Body of pancreas (tissue), 4 donors: ENCODE measurements at places on chromosomes 3 and 15.

DNA sequence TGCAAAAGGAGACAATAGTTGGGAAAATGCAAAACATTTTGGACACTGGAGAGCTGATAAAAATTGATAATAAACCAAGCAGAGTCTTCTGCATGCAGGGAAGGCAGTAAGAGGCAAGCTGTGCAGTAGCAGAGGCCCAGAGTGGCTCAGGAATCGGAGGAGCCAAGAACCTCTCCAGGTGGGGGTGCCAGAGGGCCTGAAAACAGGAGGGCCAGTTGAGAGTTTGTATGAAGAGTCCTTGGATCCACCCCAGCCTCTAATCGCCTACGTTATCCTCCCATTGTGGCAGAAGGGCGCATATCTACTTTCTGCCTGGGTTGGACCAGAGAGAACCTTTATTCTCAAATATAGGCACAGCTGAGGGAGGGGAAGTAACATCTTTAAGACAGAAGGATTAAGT, 48.9 kb upstream of the RBP1 start:
- DNase-seq: peak; percentile 39

DNA sequence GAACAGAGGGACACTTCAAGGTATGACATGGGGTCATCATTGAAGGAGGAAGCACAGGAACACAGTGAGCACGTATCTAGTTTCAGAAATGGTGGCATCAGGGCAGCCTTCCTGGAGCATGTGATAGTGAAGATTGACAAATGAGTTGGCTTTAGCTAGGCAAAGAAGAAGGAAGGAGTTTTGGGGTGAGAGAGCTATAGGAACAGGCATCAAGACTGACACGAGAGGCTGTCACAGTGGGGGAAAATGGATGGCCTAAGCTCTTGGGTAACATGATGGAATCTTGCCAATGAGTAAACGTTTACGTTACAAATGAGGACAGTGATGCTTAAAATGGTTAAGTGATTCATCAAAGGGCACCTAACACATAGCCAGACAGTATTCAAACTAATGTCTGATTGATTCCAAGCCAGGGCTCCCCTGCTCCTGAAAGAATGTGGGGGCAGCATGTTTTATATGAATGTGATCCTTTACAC, 23.1 kb upstream of the GPR171 start:
- no peak for DNase-seq

DNA sequence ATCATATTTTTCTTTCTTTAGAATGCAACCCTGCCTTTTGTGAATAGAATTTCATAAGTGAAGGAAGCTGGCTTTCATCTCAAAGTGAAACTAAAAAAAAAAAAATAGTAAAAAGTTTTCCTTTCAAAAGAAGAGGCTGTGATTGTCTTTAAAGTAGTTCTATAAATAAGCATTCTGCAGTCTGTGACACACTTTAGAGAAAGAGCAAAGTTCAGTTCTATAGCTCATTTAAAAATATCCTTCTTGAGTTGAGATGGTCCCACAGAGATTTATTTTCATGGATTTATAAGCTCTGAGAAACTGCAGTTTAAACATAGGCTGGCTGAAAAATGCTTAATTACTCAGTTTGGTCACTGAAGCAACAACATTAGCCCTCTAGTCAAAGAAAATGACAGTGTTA, 36.1 kb upstream of the CNTN6 start:
- no peak for DNase-seq

- DNase-seq: no peak
Measured at GRCh38 chr3:54065140-54065539, 57.2 kb upstream of the CACNA2D3 start.

DNA sequence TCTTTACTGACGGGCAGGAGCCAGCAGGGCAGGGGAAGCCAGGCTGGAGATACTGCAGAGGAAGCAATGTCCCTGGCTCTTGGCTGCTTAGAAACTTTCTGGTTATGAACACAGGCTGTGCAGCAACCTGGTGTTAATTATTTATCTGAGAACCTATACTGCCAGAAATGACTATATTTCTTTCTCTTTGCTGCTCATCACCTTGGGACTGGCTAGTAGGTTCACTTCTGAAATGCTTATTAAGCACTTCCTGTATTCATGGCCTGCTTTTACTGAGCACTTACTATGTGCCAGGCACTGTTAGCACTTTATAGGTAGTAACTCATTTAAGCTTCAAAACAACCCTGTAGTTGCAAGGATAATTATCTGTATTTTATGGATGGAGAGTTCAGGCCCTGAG, 57.6 kb downstream of the RAB11A start:
- no peak for DNase-seq

DNA sequence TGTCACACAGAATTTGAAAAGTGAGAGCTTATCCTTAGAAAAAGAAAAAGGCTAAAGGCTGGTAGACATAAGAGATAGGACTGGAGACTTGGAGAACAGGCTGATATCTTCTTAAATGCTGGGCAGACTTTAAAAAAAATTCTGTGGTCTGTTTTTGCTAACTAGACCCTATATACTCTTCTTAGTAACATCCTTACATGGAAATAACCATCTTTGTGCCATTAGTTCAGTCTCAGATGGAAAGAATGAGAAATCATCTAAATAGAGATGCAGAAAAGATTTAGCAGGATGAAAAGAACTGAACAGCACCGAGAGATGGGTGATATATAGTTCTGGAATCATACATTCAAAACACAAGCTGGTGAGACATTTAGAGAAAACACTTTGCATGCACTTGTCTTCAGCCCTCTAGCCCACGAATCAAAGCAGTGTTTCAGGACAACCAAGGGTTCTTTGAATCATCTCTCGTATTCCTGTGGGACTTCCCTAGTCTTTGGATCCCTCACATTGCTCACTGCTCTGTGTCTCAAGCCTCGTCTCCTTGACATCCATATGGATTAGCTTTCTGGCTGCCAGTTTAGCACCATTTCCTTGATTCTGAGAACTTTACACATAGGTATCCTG, 93.0 kb upstream of the LYSMD4 start:
- no peak for DNase-seq
